IPS DF 6.9 (cell line): ENCODE measurements at places on chromosomes 1 and 21.

GRCh38 chr1:156464825-156465452 is 35.6 kb downstream of the MEF2D start:
- H3K4me3 ChIP-seq: no peak overlapping the region
- H3K27me3 ChIP-seq: no peaks in the 10 kb centered on the region
- H3K36me3 ChIP-seq: peaks cover 3% of the 10 kb centered on the region; the same call in 1 of the 2 replicates
- H3K4me1 ChIP-seq: peaks cover 3% of the 10 kb centered on the region
- no peak for DNase-seq

DNA sequence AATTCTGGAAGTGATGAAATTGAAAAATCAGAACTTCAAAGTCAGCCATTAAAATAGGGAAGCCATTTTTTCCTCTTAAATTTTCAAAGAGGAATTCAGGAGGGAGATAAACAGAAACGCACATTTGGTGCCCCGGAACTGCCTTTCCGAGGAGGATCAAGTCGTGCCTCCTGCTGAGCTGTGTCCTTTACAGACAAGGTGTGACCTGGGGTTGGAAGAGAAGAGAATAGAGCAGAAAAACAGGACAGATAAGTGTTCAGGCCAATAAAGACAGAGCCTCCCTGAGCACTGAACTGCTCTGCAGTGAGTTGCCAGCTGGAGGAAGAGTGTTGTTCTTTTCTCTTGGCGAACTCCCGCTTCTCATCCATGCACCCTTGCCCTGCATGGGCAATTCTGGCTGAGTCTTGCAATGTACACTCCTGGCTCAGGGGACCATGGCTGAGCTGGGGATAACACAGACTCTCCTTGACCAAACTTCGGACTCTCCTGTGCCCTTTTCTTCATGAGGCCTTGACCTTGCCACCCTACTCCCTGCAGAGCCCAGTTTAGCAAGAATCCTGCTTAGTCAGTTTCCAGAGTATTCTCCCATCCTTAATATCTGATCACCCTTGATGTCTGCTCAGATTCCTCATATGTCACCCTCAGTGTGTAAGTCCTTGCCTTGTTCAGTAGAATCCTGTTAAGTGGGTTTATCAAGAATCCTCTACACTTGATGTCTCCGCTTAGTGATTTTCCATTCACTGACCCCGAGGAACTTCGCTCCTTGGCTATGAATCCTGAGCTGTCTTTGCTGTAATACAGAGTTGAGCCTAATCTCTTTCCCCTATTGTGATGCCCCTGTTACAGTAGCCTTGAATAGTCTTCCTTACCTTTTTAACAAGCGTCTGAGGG is 1.3 kb upstream of the MTARC1 start:
- H3K27me3 ChIP-seq: no peaks in the 10 kb centered on the region
- H3K4me1 ChIP-seq: peaks cover 3% of the 10 kb centered on the region; the same call in 1 of the 2 replicates
- H3K27ac ChIP-seq: no peak overlapping the region

GRCh38 chr1:206778031-206778430 is 5.7 kb upstream of the IL10 start:
- no peak overlapping the region for H3K27ac ChIP-seq
- no peaks in the 10 kb centered on the region for H3K36me3 ChIP-seq
- DNase-seq: no peak

GRCh38 chr1:151001602-151002001 is 5.1 kb downstream of the MINDY1 start:
- no peak overlapping the region for H3K4me3 ChIP-seq
- no peaks in the 10 kb centered on the region for H3K27me3 ChIP-seq
- no peak for DNase-seq
- H3K36me3 ChIP-seq: 0 out of 2 replicates have a peak, but pooled peaks cover 3% of the 10 kb centered on the region
- peaks cover 2% of the 10 kb centered on the region; the same call in 1 of the 2 replicates for H3K4me1 ChIP-seq

GRCh38 chr1:76857973-76858372 is 9.3 kb upstream of the ST6GALNAC5 start:
- no peaks in the 10 kb centered on the region for H3K27me3 ChIP-seq
- DNase-seq: no peak
- H3K4me3 ChIP-seq: no peak overlapping the region
- no peak overlapping the region for H3K27ac ChIP-seq
- H3K36me3 ChIP-seq: no peaks in the 10 kb centered on the region

DNA sequence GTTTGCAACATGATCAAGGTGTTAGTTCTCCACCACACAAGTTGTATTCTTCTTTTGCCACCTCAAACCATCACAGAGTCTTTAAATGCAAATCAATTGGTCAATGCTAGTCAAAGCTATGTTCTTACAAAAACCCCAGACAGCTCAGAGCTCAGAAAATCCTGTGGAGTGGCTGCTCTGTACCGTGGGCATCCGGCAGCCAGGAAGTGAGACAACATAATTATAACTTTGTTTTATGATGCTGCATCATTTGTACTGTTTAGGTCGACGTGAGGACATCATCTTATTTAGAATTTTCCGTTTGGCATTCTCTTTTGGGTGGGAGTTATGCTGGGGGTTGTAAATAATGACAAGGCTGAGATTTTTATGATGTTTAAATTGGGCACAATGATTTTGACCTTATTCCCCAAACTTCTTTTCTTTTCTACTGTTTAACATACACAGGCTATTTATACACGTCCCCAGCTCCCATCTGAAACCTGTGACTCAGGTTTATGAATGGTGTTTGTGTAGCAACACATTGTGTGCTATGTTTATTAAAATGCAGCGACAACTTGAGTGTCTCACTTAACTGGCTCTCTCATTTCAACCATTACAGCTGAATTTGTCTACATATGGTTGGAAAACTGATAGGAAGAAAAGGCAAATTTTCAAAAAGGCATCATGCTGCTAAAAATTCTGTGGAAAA is 124.0 kb downstream of the CNIH3 start:
- H3K36me3 ChIP-seq: no peaks in the 10 kb centered on the region
- DNase-seq: no peak
- no peak overlapping the region for H3K27ac ChIP-seq
- H3K4me1 ChIP-seq: peaks cover 12% of the 10 kb centered on the region
- no peak overlapping the region for H3K4me3 ChIP-seq

- H3K27me3 ChIP-seq: no peaks in the 10 kb centered on the region
- no peak for DNase-seq
- no peaks in the 10 kb centered on the region for H3K4me1 ChIP-seq
- no peak overlapping the region for H3K4me3 ChIP-seq
- H3K27ac ChIP-seq: no peak overlapping the region
Observed at GRCh38 chr1:167567663-167568062, 14.1 kb upstream of the CREG1 start.

- no peak for DNase-seq
- no peaks in the 10 kb centered on the region for H3K4me1 ChIP-seq
- H3K27ac ChIP-seq: no peak overlapping the region
- no peak overlapping the region for H3K4me3 ChIP-seq
Observed at GRCh38 chr1:176384841-176385240, 78.1 kb upstream of the PAPPA2 start.

- H3K4me3 ChIP-seq: no peak overlapping the region
- peaks cover 5% of the 10 kb centered on the region; the same call in 1 of the 2 replicates for H3K4me1 ChIP-seq
- no peak for DNase-seq
- no peaks in the 10 kb centered on the region for H3K27me3 ChIP-seq
Observed at GRCh38 chr1:1624443-1625403, 7.2 kb upstream of the MMP23B start.

DNA sequence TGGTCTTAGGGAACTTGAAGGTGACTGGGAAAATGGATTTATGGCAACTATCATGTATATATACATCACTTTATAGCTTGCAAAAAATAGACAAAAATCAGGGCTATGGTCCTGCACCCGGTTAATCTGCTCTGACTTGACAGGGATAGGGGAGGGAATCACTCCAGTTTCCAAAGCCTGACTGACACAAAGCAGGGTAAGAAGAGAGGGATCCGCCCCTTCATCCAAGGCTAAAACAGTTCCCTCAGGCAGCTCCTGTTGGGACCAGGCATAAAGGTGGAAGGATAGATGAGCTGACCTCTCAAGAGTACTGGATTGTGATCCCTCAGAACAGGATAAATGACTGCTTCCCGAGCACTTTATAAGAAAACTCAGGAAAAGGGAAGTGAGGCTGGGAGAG is 1.4 kb downstream of the PBXIP1 start:
- H3K27me3 ChIP-seq: no peaks in the 10 kb centered on the region
- DNase-seq: no peak
- H3K4me3 ChIP-seq: no peak overlapping the region
- H3K36me3 ChIP-seq: 0 out of 2 replicates have a peak, but pooled peaks cover 5% of the 10 kb centered on the region
- no peak overlapping the region for H3K27ac ChIP-seq
- peaks cover 7% of the 10 kb centered on the region; the same call in 1 of the 2 replicates for H3K4me1 ChIP-seq

DNA sequence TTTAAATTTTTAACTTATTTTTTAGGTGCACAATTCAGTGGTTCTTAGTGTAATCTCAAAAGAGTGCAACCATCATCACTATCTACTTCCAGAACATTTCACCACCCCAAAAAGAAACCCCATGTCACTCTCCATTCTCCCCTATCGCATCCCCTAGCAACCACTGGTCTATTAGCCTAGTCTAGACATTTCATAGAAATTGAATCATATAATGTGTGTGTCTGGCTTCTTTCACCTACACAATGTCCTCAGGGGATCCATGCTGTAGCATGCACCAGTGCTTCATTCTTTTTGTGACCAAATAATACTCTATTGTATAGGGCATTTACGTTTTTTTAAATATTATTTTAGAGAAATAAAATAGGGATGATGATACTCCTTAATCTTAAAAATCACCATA is 64.7 kb downstream of the JAK1 start:
- H3K4me3 ChIP-seq: no peak overlapping the region
- no peaks in the 10 kb centered on the region for H3K27me3 ChIP-seq
- H3K4me1 ChIP-seq: peaks cover 10% of the 10 kb centered on the region; the same call in 1 of the 2 replicates

DNA sequence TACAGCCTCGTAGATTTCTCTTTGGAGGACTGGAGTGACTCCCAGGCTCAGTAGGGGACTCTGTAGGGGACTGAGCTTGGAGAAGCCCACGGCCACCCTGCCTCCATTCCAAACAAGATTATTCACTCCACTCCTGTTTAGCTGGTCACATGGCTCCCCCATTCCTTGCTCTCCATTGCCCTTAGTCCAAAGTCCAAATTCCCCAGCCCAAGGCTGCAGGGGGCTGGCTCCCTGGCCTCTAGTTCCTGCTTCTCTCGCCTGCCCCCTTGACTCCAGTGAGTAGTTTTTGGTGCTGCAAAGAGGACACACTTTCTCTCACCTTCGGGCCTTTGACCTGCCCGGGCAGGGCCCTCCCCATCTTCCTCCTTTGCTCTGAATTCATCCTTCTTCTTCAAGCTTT is 403.3 kb downstream of the KIF26B start:
- DNase-seq: no peak
- H3K4me3 ChIP-seq: no peak overlapping the region
- no peaks in the 10 kb centered on the region for H3K36me3 ChIP-seq
- H3K27me3 ChIP-seq: no peaks in the 10 kb centered on the region

- H3K36me3 ChIP-seq: no peaks in the 10 kb centered on the region
- no peak overlapping the region for H3K4me3 ChIP-seq
- H3K4me1 ChIP-seq: no peaks in the 10 kb centered on the region
- DNase-seq: no peak
- H3K27ac ChIP-seq: no peak overlapping the region
Observed at GRCh38 chr1:97796711-97797110, 124.1 kb downstream of the DPYD start.

GRCh38 chr1:38183747-38184146 is 137.2 kb upstream of the POU3F1 start:
- H3K36me3 ChIP-seq: no peaks in the 10 kb centered on the region
- peaks cover 6% of the 10 kb centered on the region; the same call in 1 of the 2 replicates for H3K4me1 ChIP-seq
- DNase-seq: no peak
- H3K27me3 ChIP-seq: no peaks in the 10 kb centered on the region

DNA sequence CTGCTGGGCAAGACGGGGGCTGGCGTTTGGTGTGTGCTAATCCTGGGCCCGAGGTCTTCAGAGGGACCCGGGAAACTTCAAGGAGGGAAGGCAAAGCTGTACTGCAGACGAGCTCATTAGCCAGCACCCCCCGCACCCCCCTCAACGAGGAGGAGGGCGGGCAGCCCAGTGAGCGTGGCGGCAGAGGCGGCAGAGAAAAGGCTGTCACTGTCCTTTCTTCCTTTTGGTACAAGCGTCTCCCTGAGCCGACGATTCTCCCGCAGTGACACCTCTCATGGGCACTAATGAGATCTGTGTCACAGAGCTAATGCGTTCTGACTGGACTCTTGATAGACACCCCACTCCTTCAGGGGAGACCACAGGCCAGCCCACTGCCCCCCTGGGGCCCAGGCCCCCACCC is 29.5 kb downstream of the DMAP1 start:
- no peaks in the 10 kb centered on the region for H3K36me3 ChIP-seq
- no peak for DNase-seq
- H3K27ac ChIP-seq: no peak overlapping the region
- no peak overlapping the region for H3K4me3 ChIP-seq
- H3K27me3 ChIP-seq: no peaks in the 10 kb centered on the region

- H3K4me3 ChIP-seq: no peak overlapping the region
- H3K27ac ChIP-seq: no peak overlapping the region
- H3K36me3 ChIP-seq: no peaks in the 10 kb centered on the region
- no peaks in the 10 kb centered on the region for H3K4me1 ChIP-seq
- no peaks in the 10 kb centered on the region for H3K27me3 ChIP-seq
- no peak for DNase-seq
Observed at GRCh38 chr1:206419250-206419649, 51.0 kb upstream of the IKBKE start.

DNA sequence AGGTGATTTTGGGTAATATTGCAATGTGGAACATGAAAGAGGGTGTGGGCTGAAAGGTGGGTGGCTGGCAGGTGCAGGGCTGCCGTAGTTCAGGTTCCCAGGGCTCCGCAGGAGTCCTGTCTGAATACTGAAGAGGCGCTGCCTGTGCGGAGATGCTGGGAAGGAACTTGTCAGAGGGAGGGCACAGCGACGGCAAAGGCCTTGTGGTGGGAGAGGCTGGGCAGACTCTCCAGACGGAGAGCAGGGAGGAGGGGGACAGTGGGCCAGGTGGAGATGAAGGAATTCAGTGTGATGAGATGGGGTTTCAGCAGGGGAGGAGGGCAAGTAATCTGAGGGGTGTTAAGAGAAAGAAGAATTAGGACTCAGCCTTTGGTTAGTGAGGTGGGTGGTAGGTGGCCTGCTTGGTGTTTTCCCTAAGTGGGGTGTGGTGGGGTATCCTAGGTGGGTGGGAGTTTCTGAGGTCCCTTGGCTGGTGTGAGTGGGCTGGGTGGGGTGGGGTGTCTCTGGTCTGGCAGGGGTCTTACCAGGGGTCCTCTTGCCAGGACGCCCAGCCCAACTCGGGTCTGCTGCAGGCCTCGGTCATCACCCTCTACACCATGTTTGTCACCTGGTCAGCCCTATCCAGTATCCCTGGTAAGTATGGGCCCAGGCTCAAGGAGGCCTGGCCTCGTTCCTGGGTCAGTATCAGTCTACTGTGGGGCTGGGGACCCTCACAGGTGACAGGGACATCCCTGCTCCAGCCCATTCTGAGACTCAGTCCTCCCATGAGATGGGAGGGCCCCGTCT is 15.6 kb downstream of the SERINC2 start:
- no peaks in the 10 kb centered on the region for H3K27me3 ChIP-seq
- no peak overlapping the region for H3K27ac ChIP-seq
- H3K4me3 ChIP-seq: no peak overlapping the region
- peaks cover 12% of the 10 kb centered on the region for H3K36me3 ChIP-seq
- DNase-seq: no peak
- H3K4me1 ChIP-seq: no peaks in the 10 kb centered on the region

DNA sequence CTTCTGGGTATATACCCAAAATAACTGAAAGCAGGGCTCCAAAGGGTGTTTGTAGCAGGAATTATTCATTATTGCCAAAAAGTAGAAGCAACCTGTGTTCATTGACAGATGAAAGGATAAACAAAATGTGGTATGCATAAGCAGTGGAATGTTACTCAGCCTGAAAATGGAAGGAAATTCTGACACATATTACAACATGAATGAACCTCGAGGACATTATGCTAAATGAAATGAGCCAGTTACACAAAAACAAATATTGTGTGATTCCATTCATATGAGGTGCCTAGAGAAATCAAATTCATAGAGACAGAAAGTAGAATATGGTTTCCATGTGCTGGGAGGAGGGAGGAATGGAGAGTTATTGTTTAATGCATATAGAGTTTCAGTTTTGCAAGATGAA is 86.3 kb upstream of the ARTN start:
- H3K36me3 ChIP-seq: no peaks in the 10 kb centered on the region
- H3K27me3 ChIP-seq: no peaks in the 10 kb centered on the region
- no peaks in the 10 kb centered on the region for H3K4me1 ChIP-seq
- H3K27ac ChIP-seq: no peak overlapping the region
